ENCODE measurements at places on chromosomes 11 and 22.

DNA sequence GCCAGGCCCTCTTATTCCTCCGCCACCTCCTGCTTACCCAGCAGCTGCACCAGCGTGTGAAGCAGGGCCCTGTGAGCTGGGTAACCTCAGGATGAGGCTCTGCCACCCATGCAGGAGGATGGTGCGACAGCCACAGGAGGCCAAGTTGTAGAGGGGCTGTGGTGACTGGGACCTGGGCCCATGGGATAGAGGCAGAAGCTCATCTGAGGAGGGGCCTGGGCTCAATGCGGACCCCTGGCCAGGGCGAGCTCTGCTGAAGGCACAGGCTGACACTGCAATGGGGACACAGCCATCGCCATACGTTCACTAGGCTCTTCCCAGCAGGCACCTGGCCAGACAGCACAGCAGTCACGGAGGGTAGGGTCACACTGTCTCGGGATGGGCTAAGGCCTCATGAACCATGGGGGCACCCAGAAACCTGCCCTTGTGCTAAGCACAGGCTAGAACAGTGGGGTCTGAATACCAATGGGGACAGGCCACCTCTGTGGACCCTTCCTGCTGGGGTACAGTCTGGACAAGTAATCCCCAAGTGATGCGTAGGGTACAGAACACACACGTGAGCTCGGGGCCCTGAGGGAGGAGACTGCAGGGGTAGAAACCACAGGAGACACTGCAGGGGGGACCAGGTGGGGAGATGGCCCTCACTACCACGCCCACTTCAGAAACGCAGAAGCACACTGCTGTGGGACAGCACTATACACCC, 35.3 kb downstream of the GNB1L start:
- no peak overlapping the region for H3K4me3 ChIP-seq
- H3K27ac ChIP-seq: no peak overlapping the region
- no peaks in the 10 kb centered on the region for H3K36me3 ChIP-seq
- no peaks in the 10 kb centered on the region for H3K27me3 ChIP-seq
- DNase-seq: peak; percentile 33

GRCh38 chr11:85619499-85619898, 7.6 kb downstream of the DLG2 start:
- H3K36me3 ChIP-seq: no peaks in the 10 kb centered on the region
- peaks cover 19% of the 10 kb centered on the region for H3K4me1 ChIP-seq
- no peak for DNase-seq
- no peak overlapping the region for H3K27ac ChIP-seq
- no peaks in the 10 kb centered on the region for H3K27me3 ChIP-seq
- H3K4me3 ChIP-seq: no peak overlapping the region

DNA sequence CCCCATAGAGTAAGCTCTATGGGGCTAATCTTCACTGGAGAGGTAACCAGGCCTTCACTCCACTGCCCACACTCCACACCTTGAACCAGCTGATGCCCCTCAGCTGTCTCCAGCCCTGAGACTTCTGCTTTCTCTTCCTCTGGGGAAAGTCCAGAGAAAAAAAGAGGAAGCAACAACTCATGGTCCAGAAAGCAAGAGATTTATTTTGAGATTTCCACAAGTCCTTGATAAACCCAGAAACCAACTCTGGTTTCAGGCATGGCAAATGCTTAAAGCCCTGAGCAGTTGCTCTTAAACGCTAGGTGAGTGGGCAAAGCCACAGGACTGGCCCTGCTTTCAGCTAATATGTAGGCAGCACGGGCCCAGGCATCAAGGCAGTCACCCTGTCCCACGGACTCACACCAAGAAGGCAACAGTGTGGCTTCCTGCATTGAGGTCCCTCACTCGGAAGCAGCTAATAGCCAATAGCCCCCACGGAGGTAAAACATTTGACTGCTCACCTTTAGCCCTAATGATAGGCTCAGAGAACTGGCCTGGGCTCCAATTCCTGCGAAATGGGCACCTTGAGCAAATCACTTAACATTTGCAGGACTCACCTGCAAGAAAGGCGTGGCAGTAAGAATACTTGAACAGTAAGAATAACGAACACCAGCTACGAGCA, 4.3 kb downstream of the CYB561A3 start:
- DNase-seq: no peak
- peaks cover 11% of the 10 kb centered on the region for H3K36me3 ChIP-seq
- no peak overlapping the region for H3K4me3 ChIP-seq
- H3K4me1 ChIP-seq: peaks cover 24% of the 10 kb centered on the region
- no peak overlapping the region for H3K27ac ChIP-seq

- H3K4me3 ChIP-seq: no peak overlapping the region
- no peaks in the 10 kb centered on the region for H3K4me1 ChIP-seq
- H3K36me3 ChIP-seq: no peaks in the 10 kb centered on the region
- no peak overlapping the region for H3K27ac ChIP-seq
- no peak for DNase-seq
- H3K27me3 ChIP-seq: peaks cover 17% of the 10 kb centered on the region
These were observed 328.6 kb downstream of the TMEM135 start for GRCh38 chr11:87366346-87366745.

DNA sequence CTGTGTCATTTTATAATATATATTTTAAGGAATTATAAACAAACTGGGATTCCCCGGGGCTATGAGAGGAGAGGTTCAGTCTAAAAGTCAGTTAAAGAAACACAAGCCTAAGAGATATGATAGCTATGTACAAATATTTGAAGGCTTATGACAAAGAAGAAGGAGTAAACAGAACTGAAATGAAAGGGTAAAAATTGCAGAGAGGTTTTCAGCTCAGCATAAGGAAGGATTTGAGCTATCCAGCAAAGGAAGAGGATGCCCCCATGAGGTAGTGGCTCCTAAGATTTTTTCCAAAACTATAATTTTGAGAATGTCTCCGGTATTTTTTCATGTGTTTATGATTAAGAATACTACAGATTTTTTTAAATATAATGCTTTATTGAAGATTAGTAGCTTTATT, 57.9 kb upstream of the ANGPTL5 start:
- H3K4me3 ChIP-seq: no peak overlapping the region
- H3K4me1 ChIP-seq: no peaks in the 10 kb centered on the region
- no peak overlapping the region for H3K27ac ChIP-seq
- no peaks in the 10 kb centered on the region for H3K27me3 ChIP-seq

DNA sequence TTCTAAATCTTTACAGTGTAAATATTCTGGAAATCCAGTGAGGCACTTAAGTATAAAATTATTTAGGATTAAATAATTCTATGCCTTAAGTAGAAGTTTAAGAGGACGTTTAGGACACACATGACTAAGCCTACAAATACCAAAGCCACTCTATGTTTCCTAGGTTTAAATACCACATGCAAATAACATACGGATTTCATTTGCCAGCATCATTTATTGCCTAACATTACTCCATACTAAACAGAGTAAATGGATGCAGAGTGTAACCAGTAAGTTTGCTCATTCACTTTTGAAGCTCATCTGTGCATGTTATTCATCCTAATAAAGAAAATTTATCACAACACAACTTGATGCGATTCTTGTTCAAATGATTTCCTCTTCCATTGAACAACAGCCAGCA, 4.1 kb downstream of the BDNF start:
- peaks cover 52% of the 10 kb centered on the region for H3K27me3 ChIP-seq
- no peak overlapping the region for H3K27ac ChIP-seq
- peaks cover 2% of the 10 kb centered on the region for H3K36me3 ChIP-seq
- H3K4me1 ChIP-seq: peaks cover 17% of the 10 kb centered on the region
- no peak for DNase-seq

- no peaks in the 10 kb centered on the region for H3K27me3 ChIP-seq
- H3K4me1 ChIP-seq: no peaks in the 10 kb centered on the region
- no peaks in the 10 kb centered on the region for H3K36me3 ChIP-seq
- no peak overlapping the region for H3K4me3 ChIP-seq
- no peak overlapping the region for H3K27ac ChIP-seq
These were observed 90.9 kb downstream of the NAV2 start for GRCh38 chr11:19803506-19803998.

DNA sequence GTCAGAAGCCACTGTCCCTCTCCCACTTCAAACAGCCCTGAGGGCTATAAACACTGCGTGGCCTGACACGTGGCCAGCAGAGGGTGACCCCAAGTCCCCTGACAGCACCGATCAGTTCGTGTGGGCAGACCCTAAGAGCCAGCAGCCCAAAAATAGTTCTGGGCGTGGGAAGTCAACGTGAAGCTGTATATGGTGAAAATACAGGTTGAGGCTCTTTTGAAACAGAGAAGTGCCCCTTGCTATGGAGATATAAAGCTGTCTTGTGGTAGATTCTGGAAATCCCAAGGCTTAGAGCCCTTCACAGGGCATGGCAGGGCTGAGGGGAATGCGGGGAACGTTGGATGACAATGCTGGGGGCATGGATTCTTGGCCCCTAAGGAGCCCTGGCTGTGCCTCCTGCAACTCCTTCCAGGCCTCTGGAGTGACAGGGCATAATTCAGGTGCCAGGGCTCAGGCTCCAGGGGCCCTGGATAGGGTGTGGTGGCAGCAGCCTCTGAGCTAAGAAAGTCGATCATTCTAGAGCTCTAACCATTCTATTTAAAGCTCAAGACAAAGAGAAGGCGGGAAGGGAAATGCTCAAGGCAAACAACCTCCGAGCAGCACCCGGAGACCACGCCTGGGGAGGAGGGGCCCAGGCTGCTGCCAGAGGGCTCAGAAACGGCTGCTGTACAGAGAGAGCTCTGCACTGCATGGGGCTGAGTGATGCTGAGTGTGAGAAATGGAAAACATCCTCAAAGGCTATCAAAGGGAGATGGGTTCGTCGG, 60.4 kb upstream of the CD5 start:
- H3K27me3 ChIP-seq: no peaks in the 10 kb centered on the region
- H3K4me1 ChIP-seq: peaks cover 50% of the 10 kb centered on the region
- peak; percentile 94 for DNase-seq
- peaks cover 3% of the 10 kb centered on the region for H3K36me3 ChIP-seq

DNA sequence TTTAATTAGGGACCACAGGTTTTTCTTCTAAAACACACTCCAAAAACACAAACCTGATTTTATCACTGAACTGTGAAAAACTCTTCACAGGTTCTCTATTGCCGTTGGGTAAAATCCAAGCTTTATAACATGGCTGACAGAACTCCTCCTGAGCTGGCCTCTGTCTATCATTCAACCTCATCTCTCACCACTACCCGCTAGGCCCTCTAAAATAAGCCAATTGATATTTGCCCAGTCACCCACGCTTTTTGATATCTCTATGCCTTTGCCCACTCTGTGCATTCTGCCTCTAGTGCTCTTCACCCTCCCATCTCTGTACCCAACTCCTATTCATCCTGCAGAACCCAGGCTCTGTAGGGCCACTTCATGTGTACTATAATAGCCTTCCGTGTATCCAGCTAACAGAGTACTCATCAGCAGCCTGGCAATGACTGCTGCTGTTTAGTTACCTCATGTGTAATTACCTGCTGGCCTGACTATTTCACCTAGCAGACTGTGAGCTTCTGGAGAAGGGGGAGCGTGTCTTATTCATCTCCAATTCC, 1.1 kb upstream of the CNGA4 start:
- no peak overlapping the region for H3K27ac ChIP-seq
- H3K27me3 ChIP-seq: no peaks in the 10 kb centered on the region
- H3K4me3 ChIP-seq: no peak overlapping the region
- no peaks in the 10 kb centered on the region for H3K36me3 ChIP-seq
- DNase-seq: no peak

- H3K27me3 ChIP-seq: no peaks in the 10 kb centered on the region
- H3K27ac ChIP-seq: no peak overlapping the region
- no peak overlapping the region for H3K4me3 ChIP-seq
- no peak for DNase-seq
- H3K36me3 ChIP-seq: peaks cover 7% of the 10 kb centered on the region
- H3K4me1 ChIP-seq: peaks cover 43% of the 10 kb centered on the region
These were observed 19.3 kb downstream of the PRR33 start for GRCh38 chr11:1872267-1872985.

GRCh38 chr22:41382610-41383009, 868 bp downstream of the TEF start:
- peak overlapping the region; percentile 78 for H3K4me3 ChIP-seq
- no peaks in the 10 kb centered on the region for H3K36me3 ChIP-seq
- H3K27me3 ChIP-seq: no peaks in the 10 kb centered on the region

GRCh38 chr11:126331286-126331685, 24.2 kb upstream of the ST3GAL4 start:
- peaks cover 33% of the 10 kb centered on the region for H3K4me1 ChIP-seq
- peaks cover 14% of the 10 kb centered on the region for H3K36me3 ChIP-seq
- no peaks in the 10 kb centered on the region for H3K27me3 ChIP-seq
- no peak for DNase-seq

DNA sequence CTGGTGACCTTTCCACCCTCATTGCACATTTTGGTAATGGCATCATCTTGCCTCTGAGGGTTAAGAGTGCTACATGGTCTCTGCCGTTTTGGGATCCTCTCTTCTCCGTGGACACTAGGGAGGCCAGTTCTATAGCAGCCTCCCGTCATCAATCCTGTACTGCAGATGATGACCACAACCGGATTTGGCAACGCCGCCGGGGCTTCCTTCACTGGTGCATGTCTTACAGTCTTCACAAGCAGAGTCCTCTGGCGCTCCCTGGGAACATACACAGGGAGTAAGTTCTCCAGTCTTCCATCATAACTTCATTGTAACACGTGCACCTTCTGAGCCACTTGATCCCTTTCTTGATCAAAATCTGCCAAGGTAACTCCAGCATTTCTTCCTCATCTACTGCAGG, 69.0 kb upstream of the SLC22A12 start:
- H3K27me3 ChIP-seq: peaks cover 25% of the 10 kb centered on the region
- DNase-seq: no peak
- no peaks in the 10 kb centered on the region for H3K36me3 ChIP-seq

DNA sequence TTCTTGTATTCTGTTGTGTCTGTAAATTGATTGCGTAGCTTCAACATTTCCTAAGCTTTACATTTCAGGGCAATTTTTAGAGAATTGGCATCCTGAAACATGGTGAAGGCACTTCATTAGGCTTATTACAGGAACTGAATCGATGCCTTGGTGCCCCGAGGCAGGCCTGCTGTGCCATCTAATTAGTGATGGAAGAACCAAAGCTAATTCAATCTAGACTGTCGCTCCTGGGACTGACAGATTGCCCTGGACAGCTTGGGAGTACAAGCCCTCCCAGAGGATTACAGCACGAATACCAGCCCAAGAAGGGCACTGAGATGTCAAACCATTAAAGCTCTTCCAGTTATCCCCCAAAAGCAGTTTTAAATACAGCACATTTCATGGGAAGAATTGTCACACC, 243.2 kb upstream of the ZC3H12C start:
- H3K36me3 ChIP-seq: no peaks in the 10 kb centered on the region
- no peaks in the 10 kb centered on the region for H3K4me1 ChIP-seq
- H3K27me3 ChIP-seq: no peaks in the 10 kb centered on the region
- DNase-seq: no peak
- H3K27ac ChIP-seq: no peak overlapping the region
- H3K4me3 ChIP-seq: no peak overlapping the region

GRCh38 chr11:116112087-116112935, 608.1 kb upstream of the CADM1 start:
- no peaks in the 10 kb centered on the region for H3K4me1 ChIP-seq
- H3K27me3 ChIP-seq: no peaks in the 10 kb centered on the region
- H3K4me3 ChIP-seq: no peak overlapping the region
- no peaks in the 10 kb centered on the region for H3K36me3 ChIP-seq

DNA sequence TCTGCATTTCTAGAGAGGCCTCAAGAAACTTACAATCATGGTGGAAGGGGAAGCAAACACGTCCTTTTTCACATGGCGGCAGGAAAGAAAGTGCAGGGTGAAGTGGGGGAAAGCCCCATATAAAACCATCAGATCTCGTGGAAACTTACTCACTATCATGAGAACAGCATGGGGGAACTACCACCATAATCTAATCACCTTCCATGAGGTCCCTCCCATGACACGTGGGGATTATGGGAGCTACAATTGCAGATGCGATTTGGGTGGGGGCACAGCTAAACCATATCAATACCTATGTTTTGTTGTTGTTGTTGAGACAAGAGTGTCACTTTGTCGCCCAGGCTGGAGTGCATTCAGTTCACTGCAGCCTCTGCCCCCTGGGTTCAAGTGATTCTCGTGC, 29.9 kb downstream of the SFI1 start:
- H3K4me1 ChIP-seq: peaks cover 62% of the 10 kb centered on the region
- H3K36me3 ChIP-seq: peaks cover 60% of the 10 kb centered on the region
- peak overlapping the region; percentile 6 for H3K27ac ChIP-seq

All from activated CD8-positive, alpha-beta memory T cell treated with anti-CD3 and anti-CD28 coated beads, Interleukin-2, amount 10 ng/mL, durations not matched to agents 7 days and 5 days (primary cell).